ENCODE measurements at places on chromosomes 3 and 15.

DNA sequence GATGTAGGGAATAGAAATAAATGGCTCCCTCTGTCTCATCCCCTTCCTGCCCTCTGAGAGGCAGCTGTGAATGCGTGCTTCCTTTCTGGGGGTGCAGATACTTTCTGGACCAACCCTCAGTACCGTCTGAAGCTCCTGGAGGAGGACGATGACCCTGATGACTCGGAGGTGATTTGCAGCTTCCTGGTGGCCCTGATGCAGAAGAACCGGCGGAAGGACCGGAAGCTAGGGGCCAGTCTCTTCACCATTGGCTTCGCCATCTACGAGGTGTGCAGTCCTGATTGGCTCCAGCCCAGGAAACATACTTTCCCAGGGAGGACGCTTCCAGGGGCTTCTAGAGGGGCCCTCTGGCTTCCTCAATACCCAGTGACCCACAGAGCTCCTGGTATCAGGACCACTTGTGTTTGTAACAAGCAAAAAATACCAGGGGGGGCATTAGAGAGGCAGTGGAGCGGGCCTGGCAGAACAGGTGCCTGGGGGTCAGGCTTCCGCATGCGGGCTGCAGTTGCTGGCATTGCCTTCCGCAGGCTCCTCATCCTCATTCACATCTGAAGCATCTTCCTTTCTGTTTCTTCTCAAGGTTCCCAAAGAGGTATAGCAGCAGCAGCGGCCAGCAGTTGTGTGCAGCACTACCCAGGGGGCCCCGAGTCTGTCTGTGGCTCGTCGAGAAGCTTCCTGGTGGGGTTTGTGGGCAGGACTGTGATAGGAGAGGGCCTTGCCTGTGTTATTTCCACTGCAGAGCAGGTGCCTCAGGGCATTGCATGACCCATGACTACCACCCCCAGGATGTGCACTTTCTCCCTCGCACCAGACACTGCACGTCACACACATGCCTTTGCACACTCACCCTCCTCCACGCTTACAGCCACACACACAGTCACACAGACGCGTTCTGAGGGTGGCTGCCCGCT lies 42.5 kb downstream of the CAPN3 start:
- DNase-seq, result no peak

DNA sequence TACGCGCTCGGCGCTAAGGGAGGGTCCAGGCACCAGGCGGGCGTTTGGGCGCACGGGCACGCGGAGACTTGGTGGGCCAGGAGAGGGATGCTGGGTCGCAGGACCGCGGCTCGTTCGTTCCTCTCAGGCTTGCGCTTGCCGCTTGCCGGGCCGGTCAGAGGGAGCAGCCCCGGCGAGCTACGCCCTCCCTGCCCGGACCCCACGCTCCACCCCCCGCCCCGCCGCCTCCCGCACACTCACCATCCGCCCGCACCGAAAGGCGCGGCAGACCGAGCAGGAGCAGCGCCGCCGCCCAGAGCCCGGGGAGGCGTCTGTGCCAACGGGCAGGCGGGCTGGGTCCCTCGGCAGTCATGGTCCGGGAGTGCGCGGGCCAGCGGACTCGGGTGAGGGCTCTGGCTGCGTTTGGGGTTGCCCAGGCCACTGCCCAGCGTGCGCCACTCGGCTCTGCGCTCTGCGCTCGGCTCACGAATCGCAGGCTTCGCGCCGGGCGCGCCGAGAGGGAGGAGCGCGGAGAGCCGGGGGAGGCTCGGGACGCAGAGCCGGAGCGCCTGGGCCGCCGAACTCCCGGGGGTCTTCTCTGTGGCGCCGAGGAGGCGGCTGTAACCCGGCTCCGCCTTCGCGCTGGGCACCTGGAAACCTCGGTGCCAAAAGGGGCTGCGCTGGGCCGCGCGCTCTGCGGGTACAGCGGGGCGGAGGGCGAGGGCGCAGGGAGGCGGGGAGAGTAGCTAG lies at the start of gene SUSD5:
Gene SUSD5, minus strand, starts transcription at position 365 of the 729 bp plus-strand sequence. Its CDS starts 13 bp downstream, at position 352.
- DNase-seq, result no peak

GRCh38 chr15:62109982-62110851 lies 43.4 kb downstream of the C2CD4A start:
- DNase-seq, result no peak

GRCh38 chr3:195905970-195906864 lies 2.1 kb downstream of the TNK2 start:
- DNase-seq, result no peak

GRCh38 chr15:48681353-48681752 lies 35.8 kb upstream of the FBN1 start:
- DNase-seq, result no peak

DNA sequence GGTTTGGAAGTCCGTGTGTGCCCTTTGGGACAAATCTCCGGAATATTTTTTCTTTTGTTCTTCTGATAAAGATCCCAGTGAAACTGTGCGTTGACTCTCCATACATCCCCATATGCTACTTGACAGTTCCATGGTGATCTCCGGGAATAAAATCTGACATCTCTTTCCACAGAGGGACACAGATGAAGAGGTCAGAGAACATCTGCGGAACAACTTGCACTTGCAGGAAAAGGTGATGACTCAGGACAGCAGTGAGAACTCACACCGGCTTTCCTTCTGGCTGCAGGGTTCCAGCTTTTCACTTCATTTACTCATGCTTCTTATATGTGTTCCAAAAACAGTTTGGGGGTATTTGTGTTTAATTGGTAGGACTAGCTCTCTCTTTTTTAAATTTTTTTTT lies 157.5 kb upstream of the CHRM5 start:
- no peak for DNase-seq

DNA sequence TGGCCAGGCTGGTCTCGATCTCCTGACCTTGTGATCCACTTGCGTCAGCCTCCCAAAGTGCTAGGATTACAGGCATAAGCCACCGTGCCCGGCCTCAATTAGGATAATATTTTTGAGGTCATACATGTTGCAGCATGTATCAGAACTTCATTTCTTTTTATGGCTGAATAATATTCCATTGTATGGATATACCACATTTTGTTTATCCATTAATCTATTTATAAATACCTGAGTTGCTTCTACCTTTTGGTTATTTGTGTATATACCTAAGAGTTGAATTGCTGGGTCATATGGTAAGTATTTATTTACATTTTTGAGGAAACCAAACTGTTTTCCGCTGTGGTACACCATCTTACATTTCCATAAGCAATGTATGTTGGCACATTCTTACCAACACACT lies 18.1 kb upstream of the PYGO1 start:
- DNase-seq, result no peak

GRCh38 chr3:11844891-11845290 lies 1.8 kb downstream of the TAMM41 start:
- DNase-seq, result no peak

DNA sequence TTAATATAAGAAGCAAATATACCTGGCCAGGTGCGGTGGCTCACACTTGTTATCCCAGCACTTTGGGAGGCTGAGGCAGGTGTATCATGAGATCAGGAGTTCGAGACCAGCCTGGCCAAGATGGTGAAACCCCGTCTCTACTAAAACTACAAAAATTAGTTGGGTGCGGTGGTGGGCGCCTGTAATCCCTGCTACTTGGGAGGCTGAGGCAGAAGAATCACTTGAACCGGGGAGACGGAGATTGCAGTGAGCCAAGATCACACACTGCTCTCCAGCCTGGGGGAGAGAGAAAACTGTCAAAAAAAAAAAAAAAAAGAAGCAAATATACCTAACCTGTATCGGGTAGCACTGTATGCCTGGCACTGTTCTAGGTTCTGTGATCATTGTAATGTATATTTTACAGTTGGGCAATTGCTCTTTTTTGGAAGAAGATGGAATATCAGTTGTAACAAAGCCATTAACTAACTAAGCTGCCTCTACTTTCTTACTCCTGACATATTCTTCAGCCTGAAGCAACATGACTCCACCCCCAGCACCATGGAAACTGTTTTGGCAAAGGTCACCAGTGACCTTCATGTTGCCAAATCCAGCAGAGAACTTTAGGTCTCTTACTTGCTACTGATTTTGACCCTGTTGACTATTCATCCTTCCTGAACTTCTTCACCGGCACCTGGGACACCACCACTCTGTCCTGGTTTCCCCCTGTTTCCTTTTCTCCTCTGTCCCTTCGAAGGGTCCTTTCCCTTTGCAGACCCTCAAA lies 203.8 kb downstream of the RPLP1 start:
- no peak for DNase-seq

DNA sequence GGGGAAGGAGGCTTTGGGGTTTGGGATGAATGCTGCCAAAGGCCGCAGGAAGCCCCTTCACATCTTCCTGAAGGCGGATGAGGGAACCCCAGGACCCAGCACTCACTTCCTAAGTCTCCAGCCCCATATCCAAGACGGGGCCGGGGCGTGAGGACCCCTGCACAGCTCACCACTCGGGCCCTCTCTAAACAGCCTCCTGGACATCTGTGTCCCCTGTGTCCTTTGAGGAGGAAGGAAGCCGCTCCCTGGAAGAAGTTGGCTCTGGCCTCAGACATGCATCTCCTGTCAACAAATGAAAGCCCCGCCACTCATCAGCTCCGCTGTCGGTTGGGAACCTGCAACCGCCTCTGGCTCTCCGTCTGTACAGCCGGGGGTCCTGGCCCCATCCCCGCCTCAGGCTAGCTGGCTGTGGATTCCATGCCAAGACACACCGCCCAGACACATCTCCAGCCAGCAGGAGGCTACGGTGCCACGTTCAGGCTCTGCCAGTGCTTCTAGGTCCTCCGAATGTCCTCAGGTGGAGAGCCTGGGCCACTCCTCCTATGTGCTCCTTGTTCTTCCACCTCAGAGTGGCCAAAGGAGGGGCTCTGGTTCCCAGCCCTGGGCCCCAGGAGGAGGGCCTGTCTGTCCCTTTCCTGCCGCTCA lies 140.0 kb upstream of the MEF2A start:
- no peak for DNase-seq

DNA sequence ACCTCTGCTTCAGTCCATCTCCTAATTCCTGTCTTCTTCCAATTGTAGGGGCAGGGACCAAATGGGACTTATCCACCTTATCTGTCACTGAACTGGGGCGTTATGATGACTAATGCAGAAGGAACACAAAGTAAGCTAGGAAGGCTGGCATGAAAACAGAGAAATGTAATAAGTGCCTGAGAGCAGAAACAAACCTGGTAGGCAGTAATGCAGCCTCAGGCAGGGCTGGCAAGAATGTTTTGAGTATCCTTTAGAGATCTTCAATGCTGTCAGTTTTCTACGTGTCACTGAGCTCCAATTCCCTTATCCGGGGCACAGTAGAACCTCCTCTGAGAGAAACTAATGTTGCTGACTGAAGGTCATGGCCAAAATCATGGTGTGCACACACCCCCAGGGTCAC lies 246.2 kb upstream of the TBL1XR1 start:
- no peak for DNase-seq

- DNase-seq, result no peak
Measured at GRCh38 chr3:60325610-60326170, 925.6 kb downstream of the FHIT start.

DNA sequence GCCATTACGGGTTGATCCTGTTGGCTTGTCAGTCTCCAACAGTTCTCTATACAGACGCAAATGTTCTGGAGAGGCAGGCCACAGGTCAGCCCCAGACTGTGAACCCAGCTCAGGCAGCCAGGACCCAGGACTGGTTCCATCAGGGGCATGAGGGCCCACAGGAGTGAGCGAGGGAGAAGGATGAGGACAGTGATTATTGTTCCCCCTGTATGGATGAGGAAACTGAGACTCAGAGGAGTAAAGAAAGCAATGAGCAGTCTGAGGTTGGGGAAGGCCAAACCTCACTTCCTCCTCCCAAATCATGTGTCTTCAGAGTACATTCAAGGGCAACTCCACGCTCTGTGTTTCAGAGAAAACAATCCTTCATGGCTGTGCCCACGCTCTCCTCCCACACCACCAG lies 121.9 kb downstream of the RPLP1 start:
- DNase-seq, result no peak

DNA sequence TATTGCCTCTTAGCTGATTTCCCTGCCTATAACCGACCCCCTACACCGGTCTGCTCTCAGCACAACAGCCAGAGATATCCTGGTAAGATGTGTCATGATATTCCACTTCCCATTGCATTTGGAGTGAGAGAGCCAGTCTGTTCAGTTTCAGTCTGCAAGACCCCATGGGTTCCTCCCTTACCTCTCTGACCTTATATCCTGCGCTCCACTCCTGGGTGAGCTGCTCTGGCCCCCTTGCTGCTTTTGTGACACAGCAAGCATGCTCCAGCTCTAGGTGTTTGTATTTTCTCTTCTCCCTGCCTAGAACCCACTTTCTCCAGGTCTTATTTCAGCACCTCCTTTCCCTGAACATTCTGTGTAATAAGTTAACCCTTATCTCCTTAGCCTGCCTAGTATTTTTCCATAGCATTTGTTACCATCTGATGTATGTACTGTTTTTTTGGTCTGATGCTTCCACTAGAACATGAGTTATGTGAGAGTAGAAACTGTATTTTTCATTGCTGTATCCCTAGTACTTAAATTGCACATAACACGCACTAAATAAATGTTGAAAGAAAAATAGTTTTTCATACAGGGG lies 44.2 kb downstream of the CMTM8 start:
- DNase-seq, result no peak

DNA sequence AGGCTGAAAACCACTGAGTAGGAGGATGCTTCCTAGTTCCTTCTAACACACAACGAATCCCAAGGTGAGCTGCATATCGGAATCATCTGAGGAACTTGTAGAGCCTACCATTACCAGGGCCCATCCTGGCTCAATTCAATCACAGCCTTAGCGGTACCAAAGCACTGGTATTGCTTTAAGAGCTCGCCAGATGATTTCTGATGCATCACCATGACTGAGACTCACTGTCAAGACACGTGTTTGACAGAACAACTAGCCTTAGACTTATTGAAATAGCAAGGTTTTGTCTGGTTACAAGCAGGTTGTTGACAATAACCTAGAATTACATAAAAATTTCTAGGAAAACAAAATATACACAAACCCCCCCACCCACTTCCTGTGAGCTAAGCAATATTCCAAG lies 68.5 kb downstream of the CBLB start:
- DNase-seq, result no peak

- DNase-seq, result no peak
Measured at GRCh38 chr3:52388348-52388821, 56.5 kb downstream of the SEMA3G start.

DNA sequence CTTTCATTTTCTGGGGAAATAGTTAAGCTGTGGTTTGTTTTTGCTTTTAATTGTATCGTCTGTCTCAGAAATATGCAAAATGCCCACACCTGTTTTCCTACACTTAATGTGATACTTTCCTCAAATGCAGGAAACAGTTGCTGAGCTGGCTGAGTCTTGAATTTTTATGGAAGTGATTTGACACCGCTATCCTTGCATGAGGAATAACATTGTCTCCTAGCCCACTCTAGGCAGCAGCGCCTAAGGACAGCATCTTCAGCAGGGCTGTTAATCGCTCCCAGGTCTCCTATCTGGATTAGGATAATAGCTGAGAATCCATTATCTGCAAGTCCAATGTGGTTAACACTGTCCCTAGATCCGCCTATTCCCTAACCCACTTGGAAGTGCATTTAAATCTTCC lies 132.6 kb upstream of the NR2E3 start:
- DNase-seq, result no peak

- no peak for DNase-seq
Measured at GRCh38 chr3:195746751-195747150, 26.0 kb downstream of the MUC20 start.

All from hippocampal formation (tissue), 2 donors.